ENCODE measurements at places on chromosomes 3 and 15.

GRCh38 chr3:46024131-46024530 is 3.2 kb downstream of the XCR1 start:
- DNase-seq, result no peak

- DNase-seq, result no peak
Observed at GRCh38 chr3:39388741-39389248, 5.6 kb downstream of the SLC25A38 start.

- DNase-seq, result no peak
Observed at GRCh38 chr15:71242292-71242691, 127.0 kb downstream of the THSD4 start.

- no peak for DNase-seq
Observed at GRCh38 chr15:90609242-90610180, 79.8 kb downstream of the CRTC3 start.

DNA sequence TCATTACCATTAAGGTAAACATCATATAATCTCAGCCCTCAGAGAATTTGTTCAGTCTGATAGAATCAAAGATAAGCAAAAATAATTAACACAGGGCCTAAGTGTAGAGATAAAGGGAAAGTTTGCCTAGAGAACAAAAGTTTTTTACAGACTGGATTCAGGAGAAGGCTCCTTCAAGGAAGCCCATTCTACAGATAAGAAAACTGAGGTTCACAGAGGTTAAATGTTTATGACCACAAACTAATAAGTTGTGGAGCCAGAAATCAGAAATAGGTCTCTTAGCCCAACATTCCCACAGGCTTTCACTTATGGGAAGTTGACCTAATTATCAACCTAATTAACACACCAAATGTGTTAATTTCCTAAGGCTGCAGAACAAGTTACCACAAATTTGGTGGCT is 110.7 kb downstream of the ZMAT3 start:
- DNase-seq, result no peak

- no peak for DNase-seq
Observed at GRCh38 chr15:99230867-99231266, 18.5 kb downstream of the TTC23 start.

GRCh38 chr15:68833700-68834331 is 13.1 kb upstream of the ANP32A start:
- no peak for DNase-seq

GRCh38 chr3:194620196-194620595 is 13.0 kb downstream of the TMEM44 start:
- DNase-seq, result no peak

GRCh38 chr3:48220746-48221145 is 2.5 kb upstream of the CAMP start:
- no peak for DNase-seq

- DNase-seq, result no peak
Observed at GRCh38 chr3:184602372-184603150, 41.0 kb downstream of the EPHB3 start.

GRCh38 chr15:58346361-58346760 is 85.4 kb upstream of the LIPC start:
- no peak for DNase-seq

DNA sequence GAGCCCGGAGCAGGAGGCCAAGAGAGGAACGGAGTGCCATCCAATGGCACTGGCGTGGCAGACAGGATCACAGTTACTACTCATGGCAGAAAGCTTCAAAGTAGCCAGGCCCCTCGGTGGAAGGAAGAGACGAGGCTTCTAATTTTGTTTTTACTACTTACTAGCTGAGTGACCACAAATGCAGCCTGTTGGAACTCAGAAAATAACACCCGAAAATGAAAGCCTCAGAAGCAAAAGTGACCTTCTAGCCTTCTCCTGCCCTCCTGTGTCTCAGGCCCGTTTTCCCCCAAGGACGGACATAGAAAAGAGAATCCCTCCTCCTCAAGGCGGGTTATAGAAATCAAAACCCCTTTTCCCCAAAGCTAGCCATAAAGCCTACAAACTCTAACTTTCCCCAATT is 9.9 kb upstream of the STRA6 start:
- DNase-seq, result no peak

DNA sequence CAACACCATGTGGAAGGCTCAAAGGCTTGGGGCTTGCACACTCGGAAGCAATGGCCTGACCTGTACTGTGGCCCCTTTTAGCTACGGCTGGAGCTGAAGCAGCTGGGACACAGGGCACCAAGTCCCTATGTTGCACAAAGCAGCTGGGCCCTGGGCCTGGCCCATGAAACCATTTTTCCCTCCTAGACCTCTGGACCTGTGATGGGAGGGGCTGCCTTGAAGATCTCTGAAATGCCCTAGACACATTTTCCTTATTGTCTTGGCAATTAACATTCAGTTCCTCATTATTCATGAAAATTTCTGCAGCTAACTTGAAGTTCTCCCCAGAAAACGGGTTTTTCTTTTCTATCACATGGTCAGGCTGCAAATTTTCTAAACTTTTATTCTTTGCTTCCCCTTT is 85.6 kb upstream of the ALDH1A3 start:
- DNase-seq, result no peak

GRCh38 chr15:49036650-49037545 is 9.3 kb downstream of the SECISBP2L start:
- DNase-seq, result no peak

DNA sequence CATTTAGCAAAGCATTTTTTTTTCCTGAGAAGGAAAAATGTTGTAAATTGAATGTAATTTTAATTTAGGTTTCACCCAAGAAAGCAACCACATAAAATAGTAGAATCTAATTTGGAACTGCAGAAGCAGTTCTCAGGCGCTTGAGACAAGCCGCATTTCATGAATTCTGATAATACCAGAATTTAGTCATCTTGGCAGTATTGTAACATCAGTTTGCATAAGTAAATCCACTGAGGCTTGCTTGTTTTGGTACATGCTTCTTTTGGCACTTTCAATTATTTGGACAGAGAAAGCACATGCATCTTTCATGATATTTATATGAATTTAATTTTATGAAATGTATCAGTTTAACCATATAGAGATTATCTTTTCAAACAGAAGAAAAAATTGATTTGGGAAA is 389.7 kb upstream of the ROBO1 start:
- no peak for DNase-seq

- peak; percentile 73 for DNase-seq
Observed at GRCh38 chr15:42490671-42491538, at the start of gene ZNF106. Gene ZNF106 (minus strand): TSS chr15:42491141. CDS start chr15:42472289, 18,852 bp downstream.

GRCh38 chr15:27695726-27696125 is 403.4 kb downstream of the OCA2 start:
- no peak for DNase-seq

- DNase-seq, result no peak
Observed at GRCh38 chr15:39582286-39582976, 1.6 kb downstream of the THBS1 start.

DNA sequence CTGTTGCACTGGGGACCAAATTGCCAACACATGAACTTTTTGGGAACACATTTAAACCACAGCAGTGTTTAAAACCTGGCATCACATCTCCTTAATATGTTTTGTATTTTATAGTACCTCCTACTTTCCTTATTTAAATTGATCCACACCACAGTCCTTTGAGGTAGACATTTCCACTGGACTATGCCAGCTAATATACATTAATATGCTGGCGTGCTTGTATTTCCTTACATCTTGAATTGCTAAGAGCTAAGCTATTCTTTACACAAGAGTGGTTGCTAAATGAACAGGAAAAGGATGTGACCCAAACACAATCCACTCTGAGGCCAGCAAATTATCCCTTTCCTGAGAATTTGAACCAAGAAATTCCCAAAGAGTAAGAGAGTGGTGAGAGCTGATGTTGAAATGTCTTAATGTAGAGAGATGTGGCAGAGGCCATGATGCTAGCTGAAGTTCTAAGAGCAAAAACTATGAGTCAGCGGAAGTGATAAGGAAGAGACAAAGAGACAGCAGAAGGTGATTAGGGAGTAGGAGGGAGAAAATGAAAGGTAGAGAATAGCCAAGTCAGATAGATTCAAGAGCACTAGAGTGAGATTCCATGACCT is 131.2 kb downstream of the CD47 start:
- DNase-seq, result no peak

DNA sequence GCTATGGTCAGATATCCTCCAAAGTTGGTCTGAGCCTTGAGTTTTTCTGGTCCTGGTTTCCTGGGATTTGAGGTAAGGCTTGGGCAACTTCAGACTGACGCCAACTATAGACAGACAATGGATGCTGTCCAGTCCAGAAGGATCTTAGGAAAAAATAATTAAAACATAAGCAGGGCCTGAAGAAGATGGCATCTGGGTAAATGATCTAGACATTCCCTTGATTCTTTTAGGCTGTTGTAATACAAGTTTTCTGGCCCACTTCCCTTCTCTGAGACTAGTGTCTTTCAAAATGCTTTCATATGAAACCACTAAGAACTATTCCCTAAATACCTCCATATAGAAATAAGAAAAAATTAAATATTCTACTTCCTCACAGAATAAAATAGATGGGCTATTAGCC is 47.7 kb upstream of the PLXND1 start:
- no peak for DNase-seq

DNA sequence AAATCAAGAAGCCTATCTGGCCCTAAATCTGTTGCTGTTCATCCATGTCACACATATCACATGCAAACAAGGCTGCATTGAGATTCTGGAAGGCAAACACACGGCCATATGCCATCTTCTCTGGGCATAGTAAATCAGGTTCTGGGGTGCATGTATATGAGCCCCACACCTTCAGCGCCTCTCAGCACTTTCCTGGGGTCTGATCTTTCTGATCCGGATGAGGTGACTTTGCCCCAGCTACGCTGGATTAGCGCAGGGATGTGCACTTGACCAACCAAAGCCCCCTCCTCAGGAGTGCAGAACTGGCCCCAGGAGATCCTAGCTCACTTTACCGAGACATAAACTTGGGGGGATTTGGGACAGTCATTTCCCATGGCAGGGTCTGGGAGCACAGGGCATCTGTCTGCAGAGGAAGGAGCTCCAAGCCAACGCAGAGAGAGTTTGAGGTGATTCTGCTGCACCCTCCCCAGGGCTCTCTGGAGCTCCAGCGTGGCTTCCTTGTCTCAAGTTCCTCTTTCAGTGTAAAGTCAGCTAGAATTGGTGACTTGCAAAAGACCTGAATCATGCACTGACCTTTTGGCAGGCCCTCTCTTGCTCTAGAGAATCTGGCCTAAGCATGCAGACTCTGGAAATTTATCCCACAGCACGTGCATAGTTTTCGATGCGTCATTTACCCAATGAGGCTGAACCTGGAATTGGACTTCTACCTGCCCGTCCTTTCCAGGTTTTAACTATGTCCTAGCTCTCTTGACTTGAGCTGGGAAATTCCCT is 63.5 kb upstream of the KLF13 start:
- DNase-seq, result no peak

- DNase-seq, result no peak
Observed at GRCh38 chr3:32045091-32045915, 61.1 kb upstream of the GPD1L start.

- DNase-seq, result no peak
Observed at GRCh38 chr15:67957435-67958132, 96.5 kb upstream of the PIAS1 start.

- DNase-seq, result no peak
Observed at GRCh38 chr3:196821806-196822355, 45.8 kb upstream of the SENP5 start.

- no peak for DNase-seq
Observed at GRCh38 chr15:65913631-65914199, 44.4 kb downstream of the RAB11A start.

DNA sequence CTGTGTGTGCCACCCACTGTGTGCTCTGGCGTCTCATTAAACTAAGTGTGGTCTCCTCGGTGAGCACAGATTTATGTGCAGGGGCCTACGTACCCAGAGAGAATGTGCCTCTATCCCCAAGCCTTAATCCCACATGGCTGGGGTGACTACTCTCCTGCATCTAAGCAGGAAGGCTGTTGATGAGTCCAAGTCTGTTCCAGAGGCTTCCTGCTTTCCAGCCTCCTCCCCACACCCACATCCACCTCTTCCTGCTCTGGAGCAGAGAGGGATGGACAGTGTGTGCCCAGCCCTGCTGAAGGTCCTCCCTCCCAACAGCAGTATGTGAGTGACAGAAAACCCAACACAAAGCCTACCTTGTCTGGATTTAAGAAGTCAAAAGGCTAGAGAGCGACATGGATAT is 38.8 kb upstream of the BCL2L10 start:
- no peak for DNase-seq
